Urinary bladder (tissue), 4 donors: ENCODE measurements at places on chromosomes 4 and X.

- no peak for DNase-seq
Measured at GRCh38 chrX:8841911-8842310, 40.7 kb upstream of the FAM9A start.

DNA sequence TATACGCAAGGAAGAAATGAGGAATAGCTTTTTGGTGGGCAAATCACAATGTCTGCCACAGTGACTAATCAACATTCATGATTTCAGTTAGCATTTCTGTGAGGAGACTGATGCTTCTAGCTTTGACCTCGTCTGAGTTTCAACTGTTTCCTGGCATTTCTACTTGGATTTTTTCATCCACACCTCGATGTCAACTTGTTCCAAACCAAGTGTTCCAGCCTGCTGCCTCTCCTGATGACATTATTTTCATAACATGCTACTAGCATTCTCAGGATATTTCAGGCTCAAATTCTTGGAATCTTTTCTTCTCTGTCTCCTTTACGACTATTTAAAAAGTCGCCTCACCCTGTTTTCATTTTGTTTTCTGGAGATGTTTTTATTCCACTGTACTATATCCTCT is 90.3 kb upstream of the TEX13D start:
- DNase-seq = no peak

- no peak for DNase-seq
Measured at GRCh38 chrX:15430584-15430983, 46.4 kb upstream of the VEGFD start.

- no peak for DNase-seq
Measured at GRCh38 chrX:73922856-73923455, 360.0 kb downstream of the CHIC1 start.

DNA sequence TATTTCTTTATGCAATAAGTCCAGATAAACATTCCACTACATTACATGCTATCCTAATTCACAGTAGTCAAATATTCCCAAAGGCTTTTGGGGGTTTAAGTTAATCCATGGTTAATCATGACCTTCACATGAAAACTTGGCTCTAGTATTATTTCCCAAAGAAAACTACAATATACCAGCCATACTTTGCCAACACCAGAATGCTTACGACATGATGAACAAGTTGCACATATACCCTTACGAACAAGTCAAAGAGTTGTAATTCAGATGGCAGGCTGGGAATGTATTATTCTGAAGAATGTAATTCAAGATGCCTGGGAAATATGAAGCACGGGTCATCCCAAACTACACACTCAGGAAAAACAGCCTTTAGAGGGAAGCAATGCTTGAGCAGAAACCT is 499.6 kb downstream of the PPARGC1A start:
- no peak for DNase-seq

DNA sequence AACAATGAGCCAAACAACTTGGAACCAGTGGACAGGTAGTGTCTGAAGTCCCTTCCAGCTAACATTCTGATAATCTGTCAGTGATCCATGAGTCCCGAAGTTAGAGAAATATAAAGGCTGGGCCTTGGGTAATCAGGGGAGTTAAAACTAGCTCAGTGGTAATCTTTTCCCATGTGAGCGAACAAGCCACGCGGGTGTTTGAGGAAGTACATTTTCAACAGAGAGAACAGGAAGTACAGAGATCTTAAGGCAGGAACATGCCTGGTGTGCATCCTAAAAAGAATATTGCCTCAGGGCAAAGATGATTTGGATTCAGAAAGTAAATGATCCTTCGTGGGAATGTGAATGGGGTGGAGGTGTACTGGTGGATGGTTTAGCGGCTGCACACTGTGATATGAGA is 42.9 kb downstream of the FNIP2 start:
- no peak for DNase-seq

GRCh38 chr4:26032142-26032541 is 118.1 kb downstream of the SMIM20 start:
- DNase-seq = no peak

DNA sequence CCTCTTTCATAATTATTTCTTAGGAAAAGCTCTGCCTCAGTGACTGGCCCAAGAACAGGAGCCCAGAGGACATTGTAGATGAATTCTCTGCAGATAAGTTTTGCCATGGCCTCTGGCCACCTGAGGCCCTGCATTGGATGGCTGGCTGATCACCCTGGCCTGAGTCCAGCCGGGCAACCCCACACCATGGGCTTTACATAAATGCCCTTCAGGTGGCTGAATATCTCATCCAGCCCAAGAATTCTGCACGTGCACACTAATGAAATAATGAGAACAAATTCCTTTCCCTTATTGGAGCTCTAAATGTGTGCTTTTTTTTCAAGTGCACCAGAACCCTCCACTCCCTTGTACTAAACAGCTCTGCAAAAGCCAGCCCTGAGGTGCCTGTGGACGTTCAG is 65.7 kb downstream of the IRF2 start:
- no peak for DNase-seq

DNA sequence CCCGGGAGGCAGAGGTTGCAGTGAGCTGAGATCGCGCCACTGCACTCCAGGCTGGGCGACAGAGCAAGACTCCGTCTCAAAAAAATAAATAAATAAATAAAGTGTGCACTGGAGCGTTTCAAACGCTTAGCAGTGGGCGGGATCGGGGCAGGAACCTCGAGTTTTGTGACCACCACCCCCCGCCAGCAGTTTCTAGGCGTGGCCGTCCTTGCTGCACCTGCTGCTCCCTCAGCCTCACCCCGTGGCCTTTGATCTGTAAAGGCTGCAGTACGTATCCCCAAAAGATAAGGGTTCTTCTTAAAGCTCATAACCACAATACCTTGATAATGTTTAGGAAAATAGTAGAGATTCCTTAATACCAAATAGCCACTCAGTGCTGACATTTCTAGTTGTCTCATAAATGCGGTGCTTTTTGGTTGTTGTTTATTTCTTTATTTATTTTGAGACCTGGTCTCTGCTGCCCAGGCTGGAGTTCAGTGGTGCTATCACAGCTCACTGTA is 33.2 kb downstream of the PCGF3 start:
- DNase-seq = no peak

DNA sequence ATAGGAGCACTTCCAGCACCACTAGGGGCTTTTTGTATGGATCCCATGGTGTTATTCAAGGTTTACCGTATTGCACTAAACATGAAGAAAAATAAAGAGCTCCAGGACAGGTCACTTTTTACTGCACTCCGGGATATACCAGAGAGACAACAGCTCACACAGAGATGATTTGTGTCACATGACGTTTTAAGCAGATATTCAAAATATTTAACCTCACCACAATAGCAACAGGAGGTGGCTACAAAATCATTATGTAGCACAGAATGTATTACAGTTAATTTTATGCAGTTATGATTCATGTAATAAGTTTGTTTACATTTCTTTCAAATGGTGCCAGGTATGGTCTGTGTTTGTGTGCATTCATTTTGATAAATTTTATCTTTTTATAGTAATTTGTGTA is 100.6 kb downstream of the LUZP4 start:
- no peak for DNase-seq

- no peak for DNase-seq
Measured at GRCh38 chrX:37830371-37830770, 17.0 kb downstream of the DYNLT3 start.

DNA sequence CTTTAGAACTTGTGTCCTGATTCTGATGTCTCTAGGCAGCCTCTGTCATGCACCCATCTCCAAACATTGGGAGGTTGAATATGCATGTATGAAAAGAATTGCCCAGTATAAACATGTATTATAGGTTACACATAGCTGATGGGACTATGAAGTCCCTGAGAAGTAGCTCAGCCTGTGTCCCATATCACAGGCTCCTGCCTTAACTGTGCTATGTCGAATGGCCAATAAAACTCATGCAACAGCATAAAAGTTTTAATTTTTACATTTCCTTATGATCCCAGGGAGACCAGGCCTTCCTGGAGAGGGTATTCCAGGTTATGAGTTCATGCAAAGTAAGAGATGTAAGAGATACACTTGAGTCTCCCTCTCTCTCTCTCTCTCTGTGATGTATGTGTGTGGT is 217.4 kb downstream of the SHROOM3 start:
- DNase-seq = no peak

DNA sequence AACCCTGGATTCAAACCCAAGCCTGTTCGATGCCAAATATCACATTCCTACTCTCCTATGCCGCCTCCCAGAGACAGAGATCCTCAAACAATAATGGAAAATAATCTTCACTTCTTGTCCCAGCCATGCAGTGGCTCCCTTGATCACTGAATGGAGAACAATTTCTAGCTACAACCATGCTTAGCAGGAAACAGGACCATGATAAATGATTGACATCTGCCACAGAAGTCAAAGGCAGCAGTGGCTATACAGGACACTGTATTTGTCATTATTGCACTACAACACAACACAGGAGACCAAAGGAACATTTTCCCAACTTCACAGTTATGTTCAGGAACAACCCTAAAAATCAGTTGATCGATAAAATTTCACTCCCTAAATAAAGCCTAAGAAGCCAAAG is 243.3 kb upstream of the SLC7A11 start:
- no peak for DNase-seq

DNA sequence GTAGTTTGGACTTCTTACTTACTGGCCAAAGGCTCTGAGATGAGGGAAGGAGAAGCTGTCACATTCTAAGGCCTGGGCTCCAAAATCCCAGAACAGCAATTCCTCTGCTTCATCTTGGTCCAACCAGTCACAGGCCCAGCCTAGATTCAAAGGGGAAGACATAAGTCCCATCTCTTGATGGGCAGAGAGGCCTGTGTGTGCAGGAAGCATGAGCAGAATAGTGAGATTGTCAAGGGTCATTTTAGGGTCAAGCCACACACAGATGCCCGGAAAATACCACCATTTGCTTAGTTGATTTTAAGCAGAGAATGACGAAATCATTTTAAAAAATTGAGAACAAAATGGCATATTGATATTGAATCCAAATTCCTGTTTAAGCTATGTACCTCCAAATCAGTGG is 580.9 kb upstream of the ZFP42 start:
- no peak for DNase-seq

DNA sequence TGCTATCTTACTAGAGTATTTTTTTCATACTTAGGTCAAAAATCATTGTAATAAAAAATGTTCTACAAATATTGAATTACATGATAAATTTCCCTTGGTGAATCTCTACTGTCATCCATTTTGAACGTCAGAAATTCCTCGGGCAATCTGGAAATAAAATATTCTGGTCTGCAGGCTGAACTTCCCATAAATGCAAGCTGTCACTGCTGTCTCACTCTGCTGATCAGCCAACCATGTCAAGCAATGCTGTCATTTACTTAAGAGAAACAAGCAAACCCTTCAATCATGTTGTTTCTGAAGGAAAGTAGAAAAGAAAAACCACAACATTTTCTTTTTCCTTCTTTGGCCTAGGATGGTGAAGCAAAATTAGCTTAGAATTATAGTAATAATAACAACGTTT is 514.2 kb upstream of the GALNT7 start:
- DNase-seq = no peak

DNA sequence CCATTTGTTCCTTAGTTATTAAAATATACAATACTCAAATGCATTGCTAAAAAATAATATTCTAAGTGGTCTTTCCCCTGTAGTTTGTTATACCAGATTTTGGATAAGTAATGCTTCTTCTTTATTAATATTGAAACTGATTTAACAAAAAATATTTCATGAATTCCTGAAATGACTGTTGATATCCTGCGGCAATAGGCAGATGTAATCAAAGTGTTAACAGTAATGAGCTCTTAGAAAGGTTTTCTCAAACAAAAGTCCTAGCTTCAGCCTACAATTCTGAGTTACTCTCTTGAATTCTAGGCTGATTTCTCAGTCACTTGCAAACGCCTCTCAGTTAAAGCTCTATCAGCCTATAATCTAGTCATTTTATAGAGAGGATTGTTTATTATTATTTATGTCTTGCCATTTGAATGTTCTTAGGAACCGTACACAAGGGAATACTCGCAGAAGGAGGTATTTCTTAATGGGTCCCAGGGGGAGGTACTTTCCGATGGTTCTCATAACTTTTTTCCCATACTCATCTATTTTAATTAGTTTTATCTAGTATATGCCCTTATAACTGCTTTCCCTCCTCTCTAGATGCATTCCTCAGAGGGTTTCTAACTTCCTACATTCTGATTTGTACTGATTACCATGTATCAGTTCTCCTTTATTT is 96.8 kb downstream of the FNIP2 start:
- DNase-seq = no peak
